ENCODE measurements at places on chromosomes 6 and 20.

DNA sequence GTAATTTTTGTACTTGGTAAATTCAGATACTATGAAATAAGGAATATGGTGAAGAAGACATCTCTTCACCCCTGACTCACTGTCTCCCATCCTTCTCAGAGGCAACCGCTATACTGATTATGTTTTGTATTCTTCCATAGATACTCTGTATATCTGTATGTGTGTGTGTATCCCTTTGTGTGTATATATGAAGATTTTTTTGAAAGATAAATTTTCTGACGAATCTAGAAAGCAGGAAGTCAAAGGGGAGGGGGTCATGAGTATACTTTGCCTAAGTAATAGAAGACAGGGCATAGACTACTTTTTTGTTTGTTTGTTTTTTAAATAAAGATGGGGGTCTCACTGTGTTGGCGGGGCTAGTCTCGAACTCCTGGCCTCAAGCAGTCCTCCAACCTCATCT lies 48.2 kb downstream of the TOP1 start:
- DNase-seq: no peak

DNA sequence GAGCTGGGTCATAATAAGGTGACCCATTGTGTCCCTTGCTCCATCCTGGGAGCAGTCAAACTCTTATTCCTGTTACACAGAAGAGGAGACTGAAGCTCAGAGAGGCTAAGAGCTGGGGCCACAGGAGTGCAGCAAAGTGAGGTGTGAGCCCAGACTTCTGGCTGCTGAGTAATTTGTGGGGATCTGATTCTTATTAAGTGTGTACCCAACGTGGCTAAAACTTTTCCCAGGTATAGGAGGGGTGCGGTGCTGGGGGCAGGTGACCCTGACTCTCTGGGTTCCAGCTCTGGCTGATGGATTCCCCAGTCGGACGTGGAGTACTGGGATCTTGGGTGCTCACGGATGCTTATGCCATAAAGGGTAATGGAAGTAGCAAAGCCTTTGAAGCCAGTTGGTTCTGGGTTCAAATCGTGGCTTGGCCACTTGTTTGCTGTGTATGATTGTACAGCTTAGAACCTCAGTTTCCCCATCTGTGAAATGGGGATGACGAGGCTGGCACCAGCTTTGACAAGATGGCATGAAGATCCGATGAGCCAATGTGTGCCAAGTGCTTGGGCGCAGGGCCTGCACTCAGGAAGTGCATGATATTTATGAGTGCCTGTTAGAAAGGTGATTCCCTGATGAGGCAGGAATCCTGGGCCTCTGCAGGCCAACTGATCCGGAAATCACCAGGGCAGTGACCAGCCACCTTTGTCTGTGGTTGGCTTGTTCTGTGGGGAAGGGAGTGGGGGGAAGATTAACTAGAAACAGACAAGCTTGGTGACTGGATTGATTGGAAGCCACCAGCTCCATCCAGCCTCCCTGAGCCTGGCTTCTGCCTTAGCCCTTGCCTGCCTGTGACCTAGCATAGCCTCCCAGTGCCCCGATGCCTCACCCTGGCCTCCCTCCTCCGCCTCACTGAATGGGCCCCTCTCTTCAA lies 6.0 kb downstream of the SRC start:
- DNase-seq: no peak

DNA sequence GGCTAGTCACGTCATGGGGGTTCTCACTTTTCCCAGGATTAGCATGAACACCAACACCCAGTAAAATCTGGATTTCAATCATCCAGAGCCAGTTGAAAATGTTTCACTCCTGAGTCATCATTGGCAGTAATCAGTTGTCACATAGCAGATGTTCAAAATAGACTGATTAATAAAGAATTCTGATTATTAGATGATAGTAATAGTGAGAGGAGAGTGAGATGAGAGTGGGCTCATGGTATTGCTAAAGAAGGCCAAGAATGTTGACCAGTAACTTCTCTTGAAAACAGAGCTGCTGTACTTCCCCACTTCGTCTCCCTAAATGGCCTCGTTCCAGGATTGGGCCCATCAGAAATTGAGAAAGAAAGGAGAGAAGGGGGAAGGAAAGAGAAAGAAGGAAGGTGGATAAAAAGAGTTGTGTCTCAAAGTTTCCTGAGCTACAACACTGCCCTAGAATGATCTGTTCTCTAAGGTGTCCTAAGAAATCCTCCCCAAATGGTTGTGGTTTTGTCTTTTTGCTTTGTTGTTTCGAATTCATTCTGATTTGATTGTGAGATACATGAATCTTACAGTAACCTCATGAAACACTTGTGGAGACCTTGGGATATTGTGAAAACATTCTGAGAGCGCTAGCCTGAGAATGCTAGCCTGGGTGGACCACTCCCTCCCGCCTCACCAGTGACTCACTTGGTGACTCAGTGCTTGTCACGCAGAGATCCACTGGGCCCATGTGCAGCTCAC lies 502.2 kb upstream of the JARID2 start:
- peak; percentile 97 for DNase-seq

- no peak for DNase-seq
Observed at GRCh38 chr6:56033401-56033800, 158.0 kb upstream of the BMP5 start.

DNA sequence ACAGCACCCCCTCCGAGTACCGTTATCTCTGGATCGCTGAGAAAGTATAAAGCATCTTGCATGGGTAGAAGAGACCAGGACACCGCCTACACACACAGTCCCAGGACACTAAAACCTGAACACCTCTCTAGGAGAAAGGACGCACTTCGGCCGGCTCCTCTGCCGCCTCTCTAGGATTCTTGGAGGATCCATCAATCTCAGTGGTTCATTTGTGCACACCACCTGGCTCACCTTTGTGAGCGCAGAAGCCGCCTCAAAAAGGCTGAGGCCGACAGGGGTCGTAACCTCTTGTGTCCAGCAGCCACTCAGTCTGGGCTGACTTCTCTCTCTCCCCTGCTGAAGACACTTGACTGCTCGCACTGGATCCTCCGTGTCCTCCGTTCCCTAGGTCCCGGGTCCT lies 13.5 kb downstream of the ZSCAN23 start:
- DNase-seq: no peak

DNA sequence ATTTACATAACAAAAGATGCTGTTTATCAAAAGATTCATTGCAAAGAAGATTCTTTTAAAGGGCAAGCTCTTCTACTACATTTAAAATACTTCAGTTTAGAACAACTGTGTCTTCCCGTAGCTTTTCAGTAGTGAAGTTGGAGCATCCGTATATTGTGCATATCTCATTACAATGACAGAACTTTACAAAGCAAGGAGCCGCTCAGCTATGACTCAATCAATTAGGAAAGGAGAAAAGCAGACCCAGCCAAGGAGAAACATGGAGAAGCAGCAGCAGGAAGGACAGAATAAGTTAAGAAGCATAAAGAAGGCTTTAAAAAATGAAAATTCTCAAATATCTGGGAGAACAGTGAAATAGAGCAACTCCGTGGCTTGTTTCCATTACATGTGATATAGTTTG lies 132.6 kb upstream of the SMLR1 start:
- DNase-seq: no peak

- DNase-seq: peak; percentile 24
Observed at GRCh38 chr20:1860446-1860845, 34.8 kb upstream of the SIRPA start.

DNA sequence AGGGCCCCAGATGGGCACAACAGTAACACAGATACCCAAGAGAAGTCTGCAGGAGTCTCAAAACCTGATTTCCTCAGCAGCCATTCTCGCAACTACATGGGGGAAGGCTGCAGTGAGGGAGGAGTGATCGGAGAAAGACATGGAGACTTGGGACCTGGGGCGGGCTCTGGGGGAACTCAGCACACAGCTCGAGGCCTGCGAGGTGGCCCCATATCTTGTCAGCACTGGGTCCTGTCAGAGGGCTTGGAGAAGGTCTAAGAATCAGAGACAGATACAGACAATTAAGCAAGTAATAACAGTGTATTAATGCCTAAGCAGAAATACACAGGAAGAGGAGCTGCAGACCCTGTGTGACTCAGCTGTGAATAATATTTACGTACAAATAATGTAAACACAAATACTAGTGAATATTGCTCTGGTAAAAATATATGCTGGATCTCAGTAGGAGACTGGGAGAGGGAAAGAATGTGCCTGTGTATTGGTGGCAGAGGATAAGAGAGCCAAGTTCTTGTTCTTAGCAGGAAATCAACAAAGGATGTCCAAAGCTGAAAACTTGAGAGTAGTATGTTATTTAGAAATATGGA lies 336.2 kb downstream of the ZFAND3 start:
- no peak for DNase-seq

DNA sequence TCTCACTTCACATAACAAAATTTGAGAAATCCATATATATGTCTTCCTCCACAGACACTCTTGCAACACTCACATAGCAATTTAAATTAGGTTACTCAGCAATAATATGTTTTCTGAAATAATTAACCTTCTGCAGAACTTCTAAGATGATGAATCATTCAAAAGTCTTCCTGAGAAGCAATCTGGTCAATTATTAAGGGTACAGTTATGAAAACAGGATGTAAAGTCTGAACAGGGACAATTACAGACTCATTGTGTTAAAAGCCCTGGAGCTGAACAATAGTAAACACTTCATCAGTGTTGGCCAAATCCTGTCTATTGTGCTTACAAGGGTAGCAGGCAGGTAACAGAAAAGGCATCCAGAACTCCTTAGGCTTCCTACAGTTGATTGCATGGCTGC lies 75.4 kb downstream of the FILIP1 start:
- no peak for DNase-seq

GRCh38 chr6:139650941-139651340 lies 276.5 kb upstream of the CITED2 start:
- DNase-seq: no peak

GRCh38 chr6:16736856-16737775 lies 24.1 kb downstream of the ATXN1 start:
- DNase-seq: no peak

- no peak for DNase-seq
Observed at GRCh38 chr6:111880181-111880888, 7.1 kb upstream of the FYN start.

DNA sequence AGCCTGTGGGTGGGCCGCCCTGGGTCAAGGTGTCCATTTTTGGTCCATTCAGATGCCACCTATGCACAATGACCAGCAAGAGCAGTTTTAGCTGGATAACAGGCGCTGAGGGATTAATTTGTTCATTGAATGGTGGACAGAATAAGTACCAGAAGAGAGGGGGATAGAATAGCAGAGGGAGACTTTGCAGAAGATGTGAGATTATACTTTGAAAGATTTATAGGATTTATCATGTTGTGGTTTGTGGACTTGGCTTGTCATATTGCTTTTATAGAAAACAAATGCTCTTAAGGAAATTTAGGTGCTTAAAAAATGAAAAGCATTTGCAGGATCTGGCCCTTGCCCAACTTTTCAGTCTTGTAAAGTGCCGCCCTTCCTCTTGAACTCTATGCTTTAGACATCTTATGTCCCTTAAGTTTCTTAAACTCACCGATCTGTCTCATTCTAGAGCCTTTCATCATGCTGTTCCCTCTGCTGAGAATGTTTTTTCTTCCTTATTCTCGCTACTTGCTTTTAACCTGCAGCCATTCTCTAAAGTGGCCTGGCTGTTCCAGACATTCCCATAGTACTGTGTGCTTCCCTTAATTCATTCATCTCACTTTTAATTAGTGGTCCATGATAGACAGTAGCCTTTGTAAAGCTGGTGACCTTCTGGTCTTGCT lies 42.5 kb downstream of the CD109 start:
- no peak for DNase-seq

GRCh38 chr6:99819853-99820252 lies 174.2 kb downstream of the MCHR2 start:
- DNase-seq: no peak

DNA sequence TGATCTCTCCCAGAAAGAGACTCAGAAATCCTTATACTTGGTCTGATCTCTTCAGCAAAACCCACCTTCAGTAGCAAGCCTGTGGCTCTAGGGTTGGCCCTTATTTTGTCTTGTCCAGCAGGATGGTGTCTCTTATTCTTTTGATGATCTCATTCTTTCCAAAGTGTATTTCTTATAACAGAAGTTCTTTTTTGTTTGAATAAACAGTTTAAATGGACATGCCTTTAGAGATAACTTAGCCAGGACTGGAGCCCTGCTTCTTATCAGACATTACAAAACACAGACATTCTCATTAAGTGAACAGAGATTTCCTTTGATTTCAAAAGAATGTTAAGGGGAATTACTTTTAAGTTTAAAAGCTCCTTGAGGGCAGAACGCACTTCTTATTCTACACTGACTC lies 31.7 kb downstream of the KCNS1 start:
- no peak for DNase-seq

DNA sequence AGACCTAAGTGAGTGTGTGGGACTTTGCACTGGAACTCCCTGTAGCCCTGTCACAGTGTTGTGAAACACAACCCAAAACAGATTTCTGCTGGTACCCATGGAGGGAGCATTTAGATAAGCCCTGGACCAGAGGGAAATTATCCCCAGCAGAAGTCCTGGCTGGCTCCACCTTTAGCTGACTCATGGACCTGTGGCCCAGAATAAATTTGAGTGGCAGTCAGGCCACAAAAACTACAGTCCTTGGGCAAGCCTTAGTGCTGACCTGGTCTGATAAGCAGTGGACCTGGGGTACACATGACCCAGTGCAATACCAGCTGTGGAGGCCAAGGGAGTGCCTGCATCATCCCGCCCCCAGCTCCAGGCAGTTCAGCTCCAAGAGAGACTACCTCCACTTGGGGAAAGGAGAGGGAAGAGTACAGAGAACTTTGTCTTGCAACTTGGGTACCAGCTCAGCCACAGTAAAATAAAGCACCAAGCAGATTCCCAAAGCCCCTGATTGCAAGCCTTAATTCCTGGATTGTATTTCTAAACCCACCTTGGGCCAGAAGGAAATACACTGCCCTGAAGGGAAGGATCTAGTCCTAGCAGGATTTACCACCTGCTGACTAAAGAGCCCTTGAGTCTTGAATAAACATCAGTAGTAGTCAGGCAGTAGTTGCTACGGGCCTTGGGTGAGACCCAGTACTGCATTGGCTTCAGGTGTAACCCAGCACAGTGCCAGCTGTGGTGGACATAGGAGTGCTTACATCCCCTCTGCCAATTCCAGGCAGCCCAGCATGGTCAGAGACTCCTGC lies 140.4 kb upstream of the COL21A1 start:
- no peak for DNase-seq

DNA sequence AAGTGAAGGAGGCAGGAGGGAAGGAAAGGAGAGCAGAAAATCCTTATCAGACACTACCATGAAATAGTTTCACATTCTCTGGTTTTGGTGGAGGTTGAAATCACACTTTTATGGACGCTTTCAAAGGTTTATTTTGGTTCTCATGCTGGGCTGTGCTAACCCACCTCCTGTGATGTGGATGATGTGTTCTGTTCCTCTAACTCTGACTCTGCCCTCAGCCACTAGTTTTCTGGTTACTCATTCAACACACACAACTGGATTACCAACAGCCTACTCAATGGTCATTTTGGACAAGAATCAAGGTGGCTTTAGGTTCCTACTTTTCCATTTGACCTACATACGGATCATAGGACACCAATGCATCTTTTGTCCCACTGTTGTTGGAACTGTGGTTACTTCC lies 522.1 kb upstream of the BTBD3 start:
- no peak for DNase-seq

GRCh38 chr20:4512891-4513550 lies 208.7 kb upstream of the PRND start:
- DNase-seq: peak; percentile 80

Data from AG09309 (cell line).